ENCODE measurements at places on chromosomes 11 and 22.

DNA sequence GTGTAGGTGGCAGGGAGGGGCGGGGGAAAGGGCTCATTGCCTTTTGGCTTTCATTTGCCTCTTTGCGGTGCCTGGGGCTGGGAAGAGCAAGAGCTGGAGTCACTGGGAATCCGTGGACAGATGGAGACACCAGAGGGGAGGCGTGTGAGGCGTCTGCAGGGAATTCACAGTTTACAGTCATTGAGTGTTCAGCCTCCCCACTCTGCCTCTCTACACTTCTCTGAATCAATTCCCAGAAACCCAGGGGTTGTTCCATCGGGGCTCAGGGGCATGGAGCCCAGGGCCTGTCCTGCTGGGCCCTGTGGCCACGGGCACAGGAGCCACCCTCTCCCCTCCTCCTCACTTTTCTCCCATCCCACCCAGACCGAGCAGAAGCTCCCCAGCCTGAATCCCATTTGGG is 160.5 kb upstream of the NAV2 start:
- DNase-seq = no peak

DNA sequence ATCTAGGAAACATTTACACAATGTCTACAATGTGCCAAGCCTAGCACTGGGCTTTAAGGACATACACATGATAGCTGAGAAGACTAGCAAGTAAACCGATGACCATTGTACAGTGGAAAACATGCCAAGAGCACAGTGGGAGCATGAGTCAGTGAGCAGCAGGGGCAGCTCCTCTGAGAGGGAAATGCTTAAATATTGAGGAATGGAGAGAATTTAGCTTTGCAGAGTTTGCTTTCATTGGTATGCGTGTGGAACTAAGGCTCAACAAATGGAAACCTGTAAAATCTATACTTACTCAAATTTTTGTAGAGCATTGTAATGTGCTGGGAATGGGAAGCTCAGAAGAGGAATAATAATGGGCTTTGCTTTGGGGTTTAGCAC is 282.3 kb downstream of the ST3GAL4 start:
- no peak for DNase-seq

DNA sequence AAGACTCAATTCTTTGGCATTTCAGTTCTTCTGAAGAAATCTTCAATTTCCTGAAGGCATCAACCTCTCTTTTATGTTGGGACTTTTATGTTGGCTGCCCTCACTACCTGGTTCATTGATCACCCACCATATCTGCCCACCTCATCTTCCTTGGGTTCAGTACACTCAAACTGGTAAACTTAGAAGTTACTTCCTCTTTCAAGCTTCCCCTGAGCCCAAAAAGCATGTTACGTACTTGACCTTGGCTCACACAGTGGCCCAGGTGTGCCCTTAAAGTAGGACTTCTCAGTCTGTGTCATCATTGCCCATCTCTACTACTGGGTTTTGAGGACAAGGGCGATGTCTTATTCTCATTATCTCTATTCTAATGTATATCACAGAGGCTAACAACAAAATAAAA is 86.1 kb downstream of the GRIA4 start:
- DNase-seq = no peak

GRCh38 chr11:26457636-26458035 is 114.4 kb downstream of the MUC15 start:
- no peak for DNase-seq

DNA sequence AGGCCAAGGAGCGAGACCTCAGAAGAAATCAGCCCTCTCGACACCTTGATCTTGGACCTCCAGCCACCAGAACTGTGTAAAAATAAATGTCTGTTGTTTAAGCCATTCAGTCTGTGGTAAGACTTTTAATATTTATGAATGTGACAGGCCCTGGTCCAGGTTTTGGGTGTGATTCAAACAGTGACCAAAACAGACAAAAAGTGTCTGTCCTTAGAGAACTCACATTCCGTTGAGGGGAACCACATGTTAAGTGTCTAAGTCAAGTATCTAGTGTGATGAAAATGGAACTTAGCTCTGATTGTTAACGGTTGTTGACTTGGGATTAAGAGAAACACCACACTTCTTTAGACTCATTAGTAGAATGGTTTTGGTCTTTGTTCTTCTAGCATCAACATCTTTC is 22.2 kb downstream of the ATXN10 start:
- DNase-seq = no peak

- DNase-seq = no peak
Measured at GRCh38 chr11:16173798-16174197, 182.5 kb downstream of the SOX6 start.

DNA sequence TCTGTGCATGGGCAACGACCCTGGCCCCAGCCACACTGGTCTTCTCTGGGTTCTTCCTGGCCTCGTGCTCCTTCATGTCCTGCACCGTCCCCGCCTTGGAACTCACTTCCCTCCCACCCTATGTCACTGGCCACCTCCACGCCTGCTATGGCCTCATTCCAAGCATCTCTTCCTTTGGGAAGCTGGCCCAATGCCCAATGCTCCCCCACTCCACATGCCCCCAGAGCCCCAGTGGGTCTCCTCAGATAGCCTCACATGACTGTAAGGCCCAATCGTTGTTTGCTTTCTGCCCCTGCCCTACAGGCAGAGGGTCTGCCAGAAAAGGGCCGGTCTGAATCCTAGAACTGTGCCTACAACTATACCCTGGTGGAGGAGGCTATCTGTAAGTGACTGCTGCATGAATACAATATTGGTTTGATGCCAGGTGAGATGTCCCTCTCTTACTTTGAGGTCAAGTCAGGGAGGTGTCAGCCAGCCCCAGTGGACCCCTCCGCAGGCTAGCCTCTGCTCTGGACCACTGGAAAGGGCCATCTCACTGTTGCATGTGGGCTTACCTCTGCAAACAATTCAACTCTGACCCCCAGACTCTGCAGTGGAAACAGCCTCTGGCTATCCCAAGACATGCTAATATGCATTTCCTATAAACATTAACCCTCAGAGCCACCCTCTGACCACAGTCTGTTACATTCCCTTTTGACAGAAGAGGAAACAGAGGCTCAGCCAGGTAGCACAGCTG is 2.1 kb upstream of the GNAZ start:
- DNase-seq = no peak

GRCh38 chr11:126361400-126361799 is 5.9 kb downstream of the ST3GAL4 start:
- no peak for DNase-seq

DNA sequence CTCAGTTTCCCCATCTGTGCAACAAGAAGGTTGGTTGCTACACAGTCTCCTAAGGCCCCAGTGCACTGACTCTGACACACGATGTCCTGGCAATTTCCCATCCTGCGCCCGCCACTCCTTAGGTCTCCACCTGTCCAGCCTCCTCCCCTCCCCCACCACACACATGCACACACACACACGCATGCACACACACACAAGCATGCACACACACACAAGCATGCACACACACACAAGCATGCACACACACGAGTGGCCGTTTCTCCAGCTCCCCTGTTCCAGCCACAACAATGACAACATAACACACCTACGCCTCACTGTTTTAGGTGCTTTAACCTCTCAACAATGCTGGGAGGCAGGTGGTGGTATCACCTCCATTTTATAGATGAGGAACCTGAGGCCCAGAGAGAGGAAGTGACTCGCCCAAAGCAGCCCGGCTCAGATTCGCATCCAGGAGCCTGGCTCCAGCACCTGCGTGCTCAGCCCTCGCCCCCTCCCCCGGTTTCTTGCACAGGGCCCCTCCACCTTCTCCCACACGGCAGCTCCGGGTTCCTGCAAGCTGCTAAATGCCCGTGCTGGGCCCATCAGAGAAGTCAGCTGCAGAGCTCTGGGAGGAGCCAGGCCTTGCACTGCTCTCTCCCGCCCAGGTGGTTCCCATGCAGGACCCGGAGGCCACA is 13.0 kb downstream of the CYTH4 start:
- no peak for DNase-seq

- no peak for DNase-seq
Measured at GRCh38 chr11:133586903-133587517, 54.7 kb upstream of the OPCML start.

DNA sequence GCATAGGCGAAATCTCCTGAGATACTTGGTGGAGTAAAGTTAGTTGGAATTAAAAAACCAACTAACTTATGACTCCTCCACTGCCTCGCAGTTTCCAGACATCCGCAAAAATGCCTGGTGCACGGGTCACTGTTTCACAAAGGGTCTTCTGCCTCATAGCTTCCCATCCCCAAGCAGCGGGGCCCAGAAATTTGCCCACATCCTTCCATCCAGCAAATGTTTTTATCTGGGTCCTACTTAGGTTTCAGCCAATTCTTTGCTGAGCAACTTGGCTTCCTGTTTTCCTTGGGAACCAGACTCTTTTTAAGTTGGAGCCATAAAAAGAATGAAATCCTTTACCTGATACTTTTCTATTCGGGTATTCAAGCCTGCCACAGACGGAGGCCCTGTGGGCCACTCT is 36.2 kb downstream of the FZD4 start:
- no peak for DNase-seq

DNA sequence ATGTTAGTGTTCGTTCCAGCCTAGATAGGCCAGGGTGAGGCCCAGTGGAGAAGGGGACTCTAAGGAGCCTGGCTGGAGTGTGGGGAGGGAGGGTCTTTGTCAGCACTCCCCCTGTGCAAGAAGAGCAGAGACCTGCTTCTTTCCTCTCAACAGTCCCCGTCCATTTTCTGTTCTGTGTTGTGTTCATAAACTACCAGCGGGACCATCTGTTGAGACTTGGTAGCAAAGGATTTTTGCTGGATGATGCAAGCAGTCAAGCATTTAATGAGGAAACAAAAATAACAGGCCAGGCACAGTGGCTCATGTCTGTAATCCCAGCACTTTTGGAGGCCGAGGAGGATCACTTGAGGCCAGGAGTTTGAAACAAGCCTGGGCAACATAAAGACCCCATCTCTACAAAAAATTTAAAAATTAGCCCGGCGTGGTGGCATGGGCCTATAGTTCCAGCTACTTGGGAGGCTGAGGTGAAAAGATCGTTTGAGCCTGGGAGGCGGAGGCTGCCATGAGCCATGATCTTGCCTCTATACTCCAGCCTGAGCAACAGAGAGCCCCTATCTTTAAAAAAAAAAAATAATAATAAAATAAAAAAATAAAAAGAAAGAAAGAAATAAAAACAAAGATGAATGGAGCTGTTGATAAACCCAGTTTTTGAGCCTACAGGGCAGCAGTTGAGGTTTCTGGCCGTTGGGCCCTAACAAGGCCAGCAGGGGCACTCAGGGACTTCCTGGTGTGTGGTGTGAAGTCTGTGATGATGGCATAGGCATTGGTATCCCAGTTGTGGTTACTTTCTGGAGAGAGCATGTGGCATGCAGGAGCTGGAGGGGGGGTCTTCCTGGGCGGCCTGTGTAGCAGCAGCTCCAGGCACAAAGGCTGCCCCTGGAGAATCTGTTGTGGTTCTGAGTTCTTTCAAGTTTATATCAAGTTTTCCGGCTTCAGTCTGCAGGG is 1.7 kb upstream of the TXNRD2 start:
- DNase-seq = no peak

- no peak for DNase-seq
Measured at GRCh38 chr11:47328449-47329390, 23.8 kb downstream of the MYBPC3 start.

GRCh38 chr22:40444178-40444831 is 73.9 kb downstream of the SGSM3 start:
- no peak for DNase-seq

- no peak for DNase-seq
Measured at GRCh38 chr11:65479184-65480145, 19.4 kb upstream of the MALAT1 start.

DNA sequence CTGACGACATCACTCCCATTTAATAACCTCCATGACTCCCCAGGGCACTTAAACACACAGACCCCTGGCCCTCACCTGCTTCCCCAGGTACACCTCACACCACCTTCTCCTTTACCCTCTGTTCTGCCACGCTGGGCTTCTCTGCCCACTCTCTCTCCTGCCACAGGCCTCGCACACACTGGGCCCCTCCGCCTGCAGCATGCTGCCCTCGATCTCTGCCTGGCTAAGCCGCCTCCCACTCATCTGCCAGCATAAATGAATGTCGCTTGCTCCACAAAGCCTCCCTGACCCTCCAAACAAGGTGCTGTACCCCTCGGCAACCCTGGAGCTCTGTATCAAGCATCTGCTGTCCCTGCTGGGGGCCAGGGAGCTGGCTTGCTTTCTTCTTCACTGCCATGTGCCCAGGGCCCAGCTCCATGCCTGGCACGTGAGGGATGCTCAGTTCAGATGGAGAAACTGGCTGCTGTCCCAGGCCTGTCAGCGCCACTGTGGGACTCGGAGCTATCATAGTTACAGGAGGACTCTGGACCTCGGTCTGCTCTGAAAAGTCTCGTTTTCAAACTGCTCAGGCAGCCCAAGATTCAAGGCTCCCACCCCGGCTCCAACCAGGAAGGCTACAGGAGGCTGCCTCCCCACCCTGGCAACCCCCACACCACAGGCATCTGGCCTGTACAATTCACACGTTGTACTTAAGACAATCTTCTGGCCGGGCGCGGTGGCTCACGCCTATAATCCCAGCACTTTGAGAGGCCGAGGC is 11.9 kb downstream of the TTLL1 start:
- no peak for DNase-seq

DNA sequence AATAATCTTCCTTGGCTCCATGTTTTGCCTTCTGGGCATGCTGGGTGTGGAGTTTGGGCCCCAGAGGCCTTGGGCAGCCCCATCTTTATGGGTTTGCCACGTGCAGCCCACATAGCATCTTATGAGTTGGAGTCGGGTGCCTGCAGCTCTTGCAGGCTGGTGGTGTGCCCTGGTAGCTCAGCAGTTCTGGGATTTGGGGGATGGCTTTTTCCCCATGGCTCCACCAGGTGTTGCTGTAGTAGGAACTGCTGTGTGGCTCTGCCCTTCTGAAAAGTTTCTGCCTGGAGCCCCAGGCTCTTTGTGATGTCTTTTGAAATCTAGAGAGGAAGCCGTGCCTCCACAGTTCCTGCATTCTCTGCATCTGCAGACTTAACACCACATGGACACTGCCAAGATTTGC is 16.8 kb downstream of the EED start:
- no peak for DNase-seq

- no peak for DNase-seq
Measured at GRCh38 chr22:42641801-42642413, 1.5 kb upstream of the ATP5MGL start.

- no peak for DNase-seq
Measured at GRCh38 chr11:116641561-116642045, 131.2 kb downstream of the BUD13 start.

DNA sequence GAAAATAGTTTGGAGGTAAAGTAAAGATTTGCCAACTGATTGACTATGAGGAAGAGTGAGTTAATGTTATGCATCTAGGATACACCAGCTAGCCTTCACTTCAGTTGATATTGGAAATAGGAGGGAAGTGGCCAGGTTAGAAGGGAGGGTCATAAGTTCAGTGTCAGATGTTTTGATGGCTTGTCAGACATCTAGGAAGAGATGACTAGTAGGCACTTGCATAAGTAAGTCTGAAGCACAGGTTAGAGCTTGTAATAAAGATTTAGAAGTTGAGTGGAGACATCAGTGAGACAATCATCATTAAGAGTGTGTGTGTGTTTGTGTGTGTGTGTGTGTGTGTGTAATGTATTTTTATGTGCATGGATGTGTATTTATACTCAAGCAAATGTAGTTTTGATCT is 146.1 kb downstream of the OR4C45 start:
- no peak for DNase-seq

All from activated T-helper 1 cell treated with Interleukin-2 at 50 U/mL for 16 hours (primary cell).